Caudate nucleus (tissue), 63 donors: ENCODE measurements at places on chromosomes 2 and 18.

GRCh38 chr18:80147418-80148325 is 38.6 kb downstream of the ADNP2 start:
- peak; percentile 60 for DNase-seq

DNA sequence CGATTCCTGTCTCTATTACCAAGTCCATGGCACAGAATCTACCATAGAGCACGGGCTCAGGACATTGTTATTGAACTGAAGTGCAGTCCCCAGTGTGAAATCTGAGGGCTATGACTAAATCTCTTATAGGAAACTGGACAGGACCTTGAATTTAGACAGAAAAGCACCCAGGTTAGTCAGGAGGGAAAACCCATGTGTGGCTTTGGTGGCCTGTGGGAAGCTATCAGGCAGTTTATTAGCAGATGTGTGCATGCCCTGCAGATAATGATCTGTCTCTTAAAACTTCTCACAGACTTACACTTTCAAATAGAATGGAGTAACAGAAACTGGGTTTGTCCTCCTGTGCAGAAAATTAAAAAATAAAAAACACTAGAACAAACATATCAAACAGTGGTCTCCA is 610.0 kb upstream of the RAB6C start:
- DNase-seq, result no peak

DNA sequence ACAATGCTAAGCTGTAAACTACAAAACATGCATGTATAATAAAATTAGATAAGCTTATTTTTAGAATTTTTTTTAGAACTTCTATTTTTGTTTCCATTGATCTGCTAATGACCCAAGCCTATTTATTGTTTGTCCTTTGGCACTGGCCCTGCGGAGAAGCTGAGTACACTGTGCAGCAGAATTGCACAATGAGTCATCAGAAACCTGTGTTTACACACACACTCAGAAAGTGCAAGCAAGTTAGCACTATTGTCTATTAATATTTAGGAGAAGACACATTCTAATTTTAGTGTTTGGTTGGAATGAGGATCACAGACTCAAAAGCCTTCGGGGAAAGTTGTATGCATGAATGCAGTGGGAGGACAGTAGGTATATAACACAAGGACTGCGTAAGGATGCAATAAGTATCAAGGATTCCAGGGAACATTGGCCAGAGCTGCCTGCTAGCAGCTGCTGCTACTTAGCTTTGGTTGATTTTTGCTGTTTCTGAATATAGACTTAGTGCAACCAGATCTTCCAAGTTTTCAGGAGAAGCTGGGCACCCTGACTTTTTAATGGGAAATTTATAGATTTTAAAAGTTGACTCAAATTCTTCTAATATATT is 128.2 kb downstream of the KCNH7 start:
- no peak for DNase-seq

GRCh38 chr2:194380011-194380410 is 1277.0 kb upstream of the SLC39A10 start:
- no peak for DNase-seq

DNA sequence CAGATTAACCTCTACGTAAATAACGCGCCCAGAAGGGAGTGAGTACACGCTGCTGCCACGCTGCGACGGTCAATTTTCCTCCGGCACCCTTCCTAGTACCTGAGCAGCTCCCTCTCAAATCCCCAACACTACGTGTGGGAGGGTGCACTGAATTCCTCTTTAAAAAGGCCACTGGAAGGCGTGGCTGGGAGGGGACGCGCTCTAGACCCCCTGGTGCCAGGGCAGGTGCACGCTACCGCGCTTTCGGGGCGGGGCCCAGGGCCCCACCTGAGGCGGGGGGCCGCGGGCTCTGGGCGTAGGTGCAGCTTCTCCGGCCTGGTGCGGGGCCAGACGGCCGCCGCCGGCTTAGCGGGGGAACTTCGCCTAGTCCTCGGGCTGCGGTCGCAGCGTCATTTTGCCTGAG is 668 bp upstream of the ANKRD12 start:
- peak; percentile 75 for DNase-seq

DNA sequence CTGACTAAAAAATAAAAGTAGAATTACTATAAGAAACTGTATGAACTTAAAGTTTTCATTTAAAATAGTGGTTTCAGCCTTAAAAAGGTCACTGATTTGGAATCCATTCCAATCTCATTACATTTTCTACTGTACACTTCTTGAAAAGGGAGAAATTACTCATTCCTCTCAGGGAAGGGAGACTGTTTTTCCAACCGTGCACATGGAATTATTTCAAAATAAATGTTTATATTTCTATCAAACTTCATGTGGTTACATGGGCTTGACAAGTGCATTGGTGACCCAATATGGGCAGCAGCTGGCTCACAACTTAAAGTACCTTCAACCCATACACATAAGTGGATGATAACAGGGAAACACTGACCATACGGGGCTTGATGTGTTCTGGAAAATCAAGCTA is 324.5 kb upstream of the THUMPD2 start:
- DNase-seq, result no peak

DNA sequence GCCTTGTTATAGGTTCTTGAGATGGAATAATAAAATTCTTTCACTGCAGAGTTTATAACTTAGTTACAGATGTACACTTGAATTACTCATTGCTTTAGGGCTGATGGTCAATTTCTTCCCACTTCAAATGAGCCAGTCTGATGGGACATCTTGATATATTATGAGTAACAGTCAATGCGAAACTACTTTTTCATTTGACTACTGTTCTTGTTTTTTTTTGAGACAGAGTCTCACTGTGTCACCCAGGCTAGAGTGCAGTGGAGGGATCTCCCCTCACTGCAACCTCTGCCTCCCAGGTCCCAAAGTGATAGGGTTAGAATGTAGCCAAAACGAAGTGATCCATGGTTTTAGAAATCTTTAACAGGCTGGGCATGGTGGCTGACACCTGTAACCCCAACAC is 57.1 kb downstream of the ST3GAL5 start:
- DNase-seq, result no peak

- no peak for DNase-seq
Measured at GRCh38 chr2:85909005-85909404, 20.2 kb upstream of the ST3GAL5 start.

DNA sequence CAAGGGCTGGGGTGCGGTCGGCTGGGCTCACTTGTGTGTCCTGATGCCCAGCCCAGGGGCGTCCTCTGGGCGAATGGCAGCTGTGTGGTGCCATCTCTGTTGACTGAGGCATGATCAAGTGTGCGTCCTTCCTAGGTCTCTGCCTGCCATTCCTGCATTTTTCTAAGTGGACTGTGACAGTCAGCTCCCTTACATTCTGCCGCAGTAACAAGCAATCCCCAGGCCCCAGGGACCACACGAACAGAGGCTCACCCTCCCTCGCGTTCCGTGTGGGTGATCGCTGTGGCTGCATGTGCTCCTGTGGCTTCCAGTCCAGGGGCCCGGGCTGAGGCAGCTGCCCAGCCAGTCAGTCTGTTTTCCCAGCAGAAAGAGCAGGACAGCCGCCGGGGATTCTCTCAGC is 17.8 kb downstream of the D2HGDH start:
- DNase-seq, result no peak

- no peak for DNase-seq
Measured at GRCh38 chr2:72117029-72117428, 30.6 kb downstream of the CYP26B1 start.

- DNase-seq, result no peak
Measured at GRCh38 chr2:173296235-173296634, 58.4 kb upstream of the CDCA7 start.

GRCh38 chr18:48949050-48949605 is 1.6 kb downstream of the SMAD7 start:
- no peak for DNase-seq

DNA sequence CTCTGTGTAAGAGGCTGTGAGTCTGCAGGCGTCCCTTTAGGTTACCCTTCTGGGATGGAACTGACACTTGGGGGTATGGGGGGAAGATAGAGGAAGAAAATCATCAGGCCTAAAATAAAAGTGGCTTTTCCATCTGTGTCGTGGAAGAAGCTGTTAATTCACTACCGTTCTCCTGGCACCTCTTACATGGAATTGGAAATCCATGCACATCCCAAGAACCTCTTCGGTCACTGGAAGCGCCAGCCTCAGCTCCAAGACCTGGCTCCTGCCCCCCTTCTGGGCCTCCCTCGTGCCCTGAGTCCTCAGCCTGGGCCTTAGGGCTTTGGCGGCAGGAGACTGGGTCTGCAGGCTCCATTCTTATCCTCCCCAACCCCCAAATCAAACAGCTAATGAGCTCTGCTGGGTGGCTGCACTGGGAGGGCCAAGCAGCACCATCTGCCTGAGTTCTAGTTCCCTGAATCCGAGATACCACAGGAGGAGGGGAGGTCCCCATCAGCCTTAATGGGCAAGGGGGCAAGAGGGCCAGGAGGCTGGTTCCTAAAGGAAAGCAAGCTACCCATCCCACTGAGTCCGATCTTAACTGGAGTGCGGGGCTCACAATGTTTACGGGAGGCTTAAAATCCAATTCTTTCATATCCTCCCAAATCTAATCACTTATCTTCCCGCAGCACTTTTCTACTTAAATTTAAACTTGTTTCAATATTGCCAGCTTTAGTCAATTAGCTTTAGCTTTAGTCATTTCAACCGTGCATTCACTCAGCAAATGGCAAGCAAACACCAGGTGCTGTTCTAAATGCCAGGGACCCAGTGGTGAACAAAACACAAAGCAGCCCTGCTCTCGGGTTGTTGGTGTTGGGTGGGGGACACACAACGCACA is 52.8 kb downstream of the FAM178B start:
- DNase-seq, result no peak

DNA sequence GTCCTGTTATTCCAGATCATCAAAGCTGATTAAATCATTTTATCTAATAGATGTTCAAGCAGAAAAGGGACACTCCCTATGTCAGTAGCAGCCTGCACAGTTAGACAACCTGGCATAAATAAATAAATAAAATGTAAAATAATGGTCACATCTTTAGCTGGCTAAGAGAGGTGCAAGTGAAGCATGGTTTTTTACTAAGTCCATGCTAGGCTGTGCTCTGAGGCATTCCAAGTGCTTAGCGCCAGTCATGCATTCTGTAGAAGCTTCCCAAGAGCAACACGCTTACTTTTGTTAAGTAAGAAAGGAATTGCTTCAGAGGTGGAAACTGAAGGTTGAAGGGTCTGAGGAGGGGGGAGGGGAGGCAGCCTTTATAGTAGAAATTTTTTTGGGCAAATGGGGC is 351.2 kb downstream of the CDH2 start:
- DNase-seq, result no peak

- no peak for DNase-seq
Measured at GRCh38 chr18:46702471-46702870, 45.5 kb upstream of the LOXHD1 start.
